LHCN-M2 (cell line): ENCODE measurements at places on chromosomes 11 and 22. TPM values are rescaled to one million over a fixed set of nuclear protein-coding genes. Genes with fewer than 3 reads are reported as not detected.

DNA sequence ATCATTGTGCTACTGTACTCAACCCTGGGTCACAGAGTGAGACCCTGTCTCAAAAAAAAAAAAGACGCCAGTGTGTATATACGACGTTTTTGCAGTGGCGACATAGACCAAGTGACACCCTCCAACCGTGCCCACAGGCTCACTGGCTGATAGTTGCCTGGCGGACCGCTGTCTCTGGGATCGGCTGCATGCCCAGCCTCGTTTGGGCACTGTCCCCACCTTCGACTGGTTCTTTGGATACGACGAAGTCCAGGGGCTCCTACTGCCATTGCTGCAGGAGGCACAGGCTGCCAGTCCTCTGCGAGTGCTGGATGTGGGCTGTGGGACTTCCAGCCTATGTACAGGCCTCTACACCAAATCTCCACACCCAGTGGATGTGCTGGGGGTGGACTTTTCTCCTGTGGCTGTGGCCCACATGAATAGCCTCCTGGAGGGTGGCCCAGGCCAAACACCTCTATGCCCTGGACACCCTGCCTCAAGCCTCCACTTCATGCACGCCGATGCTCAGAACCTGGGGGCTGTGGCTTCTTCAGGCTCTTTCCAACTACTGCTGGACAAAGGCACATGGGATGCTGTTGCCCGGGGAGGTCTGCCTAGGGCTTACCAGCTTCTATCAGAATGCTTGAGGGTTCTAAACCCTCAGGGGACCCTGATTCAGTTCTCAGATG, 1.3 kb downstream of the CSKMT start:
- no peak for DNase-seq

The GGTLC2 gene
- total RNA-seq, result not detected in 2 replicates

- DNase-seq, result no peak
Measured at GRCh38 chr22:25651332-25652085, 87.0 kb downstream of the GRK3 start.

- DNase-seq, result no peak
Measured at GRCh38 chr22:39414886-39415285, 15.3 kb downstream of the TAB1 start.

The GSTT2B gene
- 1.5 and 3.0 TPM in 2 replicates for total RNA-seq

GRCh38 chr11:16028419-16028818, 327.9 kb downstream of the SOX6 start:
- no peak for DNase-seq

The NAGA gene
- total RNA-seq, result 34.5 and 36.2 TPM in 2 replicates

The GAL3ST3 gene
- not detected in 2 replicates for total RNA-seq

DNA sequence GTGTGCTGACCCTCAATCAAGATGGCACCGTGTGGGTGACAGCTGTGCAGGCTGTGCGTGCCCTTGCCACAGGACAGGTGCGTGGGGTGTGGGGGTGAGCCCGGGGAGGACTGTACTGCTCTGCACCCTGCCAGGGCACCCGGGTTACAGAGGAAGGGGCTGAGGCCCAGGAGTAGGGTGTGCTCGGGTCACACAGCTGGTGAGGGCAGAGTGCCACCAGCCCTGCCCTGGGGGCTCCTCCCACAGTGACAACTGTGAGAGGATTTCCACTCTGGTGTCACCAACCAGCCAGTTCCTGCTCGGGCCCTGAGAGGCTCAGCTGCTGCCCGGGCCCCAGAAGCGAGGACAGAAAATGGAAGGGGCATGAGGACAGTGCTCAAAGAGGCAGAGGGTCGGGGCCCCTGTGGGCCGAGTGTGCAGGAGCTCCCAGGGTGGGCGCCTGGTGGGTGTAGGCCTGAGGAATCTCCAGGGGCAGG, 20.5 kb downstream of the TRMU start:
- no peak for DNase-seq

GRCh38 chr11:36460220-36460619, 49.9 kb downstream of the TRAF6 start:
- DNase-seq, result no peak

GRCh38 chr22:44618400-44618799, 83.6 kb upstream of the PRR5 start:
- DNase-seq, result no peak

- DNase-seq, result no peak
Measured at GRCh38 chr11:117230999-117231841, 653 bp downstream of the PCSK7 start.

GRCh38 chr11:104145062-104145461, 18.9 kb downstream of the PDGFD start:
- no peak for DNase-seq

GRCh38 chr11:66042227-66042995, 6.5 kb downstream of the GAL3ST3 start:
- no peak for DNase-seq

- no peak for DNase-seq
Measured at GRCh38 chr11:37105427-37105826, 507.4 kb upstream of the RAG2 start.

DNA sequence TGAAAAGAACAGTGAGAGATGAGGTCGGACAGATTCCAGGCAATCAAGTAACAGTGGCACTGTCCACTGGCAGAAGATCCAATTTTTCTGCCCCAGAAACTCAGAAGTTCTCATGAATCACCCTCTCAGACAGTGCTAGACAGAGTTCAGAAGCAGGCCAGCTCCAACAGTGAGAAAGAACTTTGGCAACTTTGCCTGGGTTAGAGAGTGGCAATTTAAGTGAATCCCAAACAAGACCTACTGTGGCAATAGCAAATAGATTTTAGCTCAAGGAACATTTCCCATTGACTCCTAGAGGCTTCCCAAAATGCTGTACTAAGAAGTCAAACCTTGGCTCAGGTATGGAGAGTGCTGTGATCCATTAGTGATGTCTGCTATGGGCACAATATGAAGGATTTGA, 12.3 kb downstream of the CD44 start:
- DNase-seq, result no peak

DNA sequence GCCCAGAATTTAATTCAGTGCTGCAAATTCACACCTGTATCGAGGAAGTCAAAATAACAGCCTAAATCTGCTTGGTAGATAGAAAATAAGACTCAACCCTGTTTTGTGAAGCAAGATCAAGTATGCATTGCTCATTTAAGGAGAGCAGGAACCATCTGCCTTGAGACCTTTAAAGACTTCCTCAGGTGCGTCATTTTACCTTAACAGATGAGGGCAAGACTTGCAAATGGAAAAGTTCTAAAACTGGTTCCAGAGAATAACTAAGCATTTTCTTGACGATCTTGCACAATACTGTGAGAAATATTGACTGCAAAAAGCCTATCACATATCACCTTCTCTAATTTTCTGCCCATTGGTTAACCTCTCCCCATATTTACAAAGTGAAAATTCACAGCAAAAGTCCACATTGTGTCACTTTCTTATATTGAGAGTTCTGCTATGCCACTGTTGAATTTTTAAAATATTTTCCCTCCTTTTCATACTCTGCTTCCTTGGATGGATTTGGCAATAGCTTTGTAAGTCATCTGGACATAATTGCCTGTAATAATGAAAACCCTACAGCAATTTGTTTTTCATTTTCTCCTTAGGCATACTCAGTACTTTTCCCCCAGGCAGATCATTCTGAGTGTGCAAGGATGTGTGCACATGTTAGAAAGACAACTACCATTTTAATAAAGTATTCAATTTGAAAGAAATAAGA, 234.2 kb downstream of the AASDHPPT start:
- no peak for DNase-seq
